Epithelial cell of proximal tubule (primary cell): ENCODE measurements at places on chromosomes 2 and 18. TPM values are rescaled to one million over a fixed set of nuclear protein-coding genes. Genes with fewer than 3 reads are reported as not detected.

NT5C1B gene
- not detected in 2 replicates for total RNA-seq

LYG1 gene
- total RNA-seq, result 0.12 and 0.22 TPM in 2 replicates

TSPYL6 gene
- total RNA-seq, result not detected in 2 replicates

IL36G gene
- not detected in 2 replicates for total RNA-seq

EGR4 gene
- total RNA-seq, result 0.07 TPM in 1 of 2 replicates, not detected in the other

NT5DC4 gene
- not detected in 2 replicates for total RNA-seq

RAX gene
- not detected in 2 replicates for total RNA-seq

IL1RL2 gene
- 1.0 and 2.6 TPM in 2 replicates for total RNA-seq

POTEE gene
- total RNA-seq, result not detected in 2 replicates

DNA sequence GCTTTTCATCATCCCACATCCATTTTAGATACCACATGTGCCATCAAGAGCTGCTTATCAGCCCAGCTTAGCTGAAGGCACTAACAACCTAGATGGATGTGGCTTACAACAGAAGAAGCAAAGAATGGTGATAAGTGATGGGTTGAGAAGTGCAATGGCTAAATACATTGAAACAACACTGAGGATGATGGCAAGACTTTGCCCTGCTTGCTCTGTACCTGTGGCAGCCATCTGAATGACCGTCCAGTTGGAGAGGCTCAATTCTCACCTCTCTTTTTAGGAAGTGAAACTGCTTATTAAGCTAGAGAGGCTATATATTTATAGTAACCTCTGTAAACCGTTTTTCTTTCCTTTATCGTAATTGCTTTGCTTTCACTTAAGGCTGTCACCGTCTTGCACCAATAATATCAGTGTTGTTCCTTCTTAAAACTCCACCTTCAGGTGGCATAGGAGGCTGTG is 5.7 kb downstream of the GPATCH11 start:
- no peak for DNase-seq

DNA sequence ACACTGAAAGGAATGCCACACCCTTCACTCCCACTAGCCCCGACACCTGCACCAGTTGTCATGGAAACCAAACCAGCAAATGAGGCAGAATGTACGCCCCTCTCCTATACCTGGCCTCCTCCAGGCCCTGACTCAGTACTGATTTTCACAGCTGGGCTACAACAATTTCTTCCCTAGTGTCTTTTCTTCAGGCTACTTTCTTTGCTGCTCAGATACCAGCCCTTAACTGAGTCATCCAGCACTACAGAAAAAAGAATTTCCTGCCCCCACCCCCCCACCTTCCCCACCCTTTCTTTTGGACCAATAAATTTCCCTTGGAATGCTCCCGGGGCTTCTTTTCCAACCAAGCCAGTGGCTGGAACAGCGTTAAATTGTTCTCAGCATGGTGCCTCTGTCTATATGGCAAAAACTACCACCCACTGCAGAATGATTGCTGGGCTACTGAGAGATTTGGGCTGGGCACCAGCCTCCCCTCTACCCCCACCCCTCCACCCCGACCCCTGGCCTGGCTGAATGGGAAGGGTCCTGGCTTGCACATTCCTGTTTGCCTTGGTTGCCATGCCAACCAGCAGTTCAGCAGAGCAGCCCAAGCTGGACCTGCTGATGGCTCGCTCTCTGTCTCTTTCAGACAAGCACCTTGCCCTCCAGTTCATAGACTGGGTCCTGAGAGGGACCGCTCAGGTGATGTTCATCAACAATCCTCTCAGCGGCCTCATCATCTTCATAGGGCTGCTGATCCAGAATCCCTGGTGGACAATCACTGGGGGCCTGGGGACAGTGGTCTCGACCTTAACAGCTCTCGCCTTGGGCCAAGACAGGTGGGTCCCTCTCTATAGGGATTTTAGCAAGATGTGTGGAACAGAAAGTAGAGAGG is 11.3 kb downstream of the SLC14A2 start:
- DNase-seq, result no peak

DNA sequence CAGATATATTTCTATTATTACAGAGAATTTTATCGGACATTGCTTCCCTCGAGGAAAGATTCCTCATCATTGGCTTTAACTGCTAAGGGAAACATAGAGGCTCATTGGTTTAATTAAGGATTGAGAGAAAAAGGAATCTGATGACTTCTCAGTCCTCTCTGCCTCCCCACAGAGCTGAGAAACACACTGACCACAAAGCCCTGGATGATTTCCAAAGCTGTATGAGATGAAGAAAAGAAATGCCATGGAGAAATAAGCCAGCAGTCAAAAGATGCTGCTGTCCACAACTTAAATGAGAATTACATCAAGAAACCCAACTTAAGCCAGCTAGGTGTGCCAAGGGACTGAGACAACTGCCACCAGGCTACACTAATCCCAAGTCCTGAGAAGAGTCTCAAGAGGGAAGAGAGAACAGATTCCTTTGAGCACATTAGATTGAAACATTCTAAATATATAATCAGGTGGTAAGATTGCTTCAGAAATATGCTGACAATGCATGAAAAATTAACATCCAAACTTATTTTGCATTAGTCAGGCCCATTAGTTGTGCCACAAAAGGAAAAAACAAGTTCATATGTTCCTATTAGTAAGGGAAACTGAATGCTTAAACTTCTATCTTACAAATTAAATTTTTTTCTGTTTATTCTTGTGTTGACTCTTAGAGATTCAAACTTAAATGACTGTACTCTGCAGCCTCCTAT is 308.1 kb upstream of the CYRIA start:
- no peak for DNase-seq

- no peak for DNase-seq
These were observed 19.9 kb downstream of the SIGLEC15 start for GRCh38 chr18:45845410-45845809.

GRCh38 chr2:178666458-178666857 is 140.8 kb downstream of the TTN start:
- no peak for DNase-seq

- DNase-seq, result no peak
These were observed 366.4 kb upstream of the CDH20 start for GRCh38 chr18:60966876-60967275.

- DNase-seq, result no peak
These were observed 50.9 kb upstream of the PSMD14 start for GRCh38 chr2:161257123-161257952.

DNA sequence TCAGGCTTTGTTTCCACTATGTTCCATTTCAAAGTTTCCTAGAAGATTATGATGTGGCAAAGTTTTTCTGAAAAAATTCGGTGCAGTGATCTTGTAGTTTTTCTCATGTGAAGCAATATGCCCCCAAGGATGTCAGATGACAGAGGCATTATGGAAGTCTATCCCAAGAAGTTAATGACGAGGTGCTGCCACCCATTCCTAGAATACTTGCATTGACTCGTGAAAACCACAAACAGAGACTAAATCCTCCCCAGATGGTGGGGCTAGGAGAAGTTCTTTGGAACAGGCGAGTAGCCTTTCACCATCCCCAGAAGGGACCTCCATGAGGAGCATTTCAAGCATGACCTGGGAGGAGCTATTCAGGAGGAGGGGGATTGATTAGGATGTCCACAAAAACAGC is 40.2 kb upstream of the COPS8 start:
- DNase-seq, result no peak

DNA sequence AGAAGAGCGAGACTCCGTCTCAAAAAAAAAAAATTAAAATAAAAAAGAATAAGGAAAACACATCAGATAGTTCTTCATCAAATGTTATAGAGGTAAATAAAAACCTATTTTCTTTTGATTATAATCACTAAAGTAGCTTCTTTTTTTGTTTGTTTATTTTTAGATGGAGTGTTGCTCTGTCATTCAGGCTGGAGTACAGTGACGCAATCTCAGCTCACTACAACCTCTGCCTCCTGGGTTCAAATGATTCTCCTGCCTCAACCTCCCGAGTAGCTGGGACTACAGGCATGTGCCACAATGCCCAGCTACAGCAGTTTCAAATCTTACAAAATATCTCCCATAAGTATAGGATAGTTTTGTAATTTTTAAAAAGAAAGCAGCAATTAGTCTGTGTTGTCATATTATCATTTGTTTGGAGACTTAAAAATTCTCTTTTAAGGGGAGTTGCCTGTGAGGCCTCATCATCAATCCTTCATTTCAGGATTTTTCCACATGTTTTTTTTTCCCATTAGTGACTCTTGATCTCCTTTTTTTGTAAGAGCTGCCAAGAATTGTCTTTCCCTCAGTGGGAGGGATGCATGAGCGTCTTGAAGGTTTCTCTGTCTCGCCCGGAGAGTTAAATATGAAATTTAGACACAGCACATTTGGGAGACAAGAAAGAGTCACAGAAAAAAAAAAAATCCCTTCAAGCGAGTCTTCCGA is 275.9 kb downstream of the CDCA7 start:
- DNase-seq, result no peak

GRCh38 chr2:199710551-199710950 is 140.4 kb downstream of the FTCDNL1 start:
- no peak for DNase-seq

GRCh38 chr2:174166261-174166660 is 82.1 kb downstream of the OLA1 start:
- no peak for DNase-seq

- DNase-seq, result no peak
These were observed 69.0 kb downstream of the DDX1 start for GRCh38 chr2:15660491-15661294.

- DNase-seq, result no peak
These were observed 59.2 kb downstream of the KCTD1 start for GRCh38 chr18:26489191-26489590.

- peak; percentile 52 for DNase-seq
These were observed 47.7 kb downstream of the PRKCE start for GRCh38 chr2:45699032-45699658.

GRCh38 chr18:78562531-78562961 is 417.1 kb upstream of the SALL3 start:
- DNase-seq, result no peak

GRCh38 chr2:168852481-168852880 is 37.7 kb downstream of the SPC25 start:
- DNase-seq, result no peak

DNA sequence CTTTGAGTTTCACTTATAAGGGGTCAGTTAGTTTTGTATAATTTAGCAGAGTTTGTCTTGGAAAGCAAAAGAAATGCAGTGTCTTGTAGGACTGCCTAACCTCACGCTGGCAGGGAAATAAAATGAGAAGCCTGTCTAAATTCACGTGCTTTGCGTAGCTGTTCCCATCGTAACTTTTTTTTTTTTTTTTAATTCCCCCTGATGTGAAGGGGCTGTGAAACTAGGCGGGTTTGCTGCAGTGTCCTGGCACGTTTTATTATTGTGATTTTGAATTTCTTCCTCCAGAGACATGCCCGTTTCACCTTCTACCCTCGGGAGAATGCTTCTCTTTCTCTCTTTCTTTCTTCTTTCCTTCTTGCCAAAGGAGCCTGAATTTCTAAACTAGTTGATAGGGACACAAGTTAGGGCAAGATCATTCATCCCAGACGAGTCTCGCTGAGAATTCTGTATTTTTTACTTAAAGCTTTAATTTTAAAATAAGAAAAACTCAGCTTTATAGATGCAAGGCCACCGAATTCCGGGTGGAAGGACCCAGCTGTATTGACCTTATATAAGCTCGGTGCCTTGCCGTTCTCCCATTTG is 2.3 kb downstream of the MEIS1 start:
- no peak for DNase-seq

DNA sequence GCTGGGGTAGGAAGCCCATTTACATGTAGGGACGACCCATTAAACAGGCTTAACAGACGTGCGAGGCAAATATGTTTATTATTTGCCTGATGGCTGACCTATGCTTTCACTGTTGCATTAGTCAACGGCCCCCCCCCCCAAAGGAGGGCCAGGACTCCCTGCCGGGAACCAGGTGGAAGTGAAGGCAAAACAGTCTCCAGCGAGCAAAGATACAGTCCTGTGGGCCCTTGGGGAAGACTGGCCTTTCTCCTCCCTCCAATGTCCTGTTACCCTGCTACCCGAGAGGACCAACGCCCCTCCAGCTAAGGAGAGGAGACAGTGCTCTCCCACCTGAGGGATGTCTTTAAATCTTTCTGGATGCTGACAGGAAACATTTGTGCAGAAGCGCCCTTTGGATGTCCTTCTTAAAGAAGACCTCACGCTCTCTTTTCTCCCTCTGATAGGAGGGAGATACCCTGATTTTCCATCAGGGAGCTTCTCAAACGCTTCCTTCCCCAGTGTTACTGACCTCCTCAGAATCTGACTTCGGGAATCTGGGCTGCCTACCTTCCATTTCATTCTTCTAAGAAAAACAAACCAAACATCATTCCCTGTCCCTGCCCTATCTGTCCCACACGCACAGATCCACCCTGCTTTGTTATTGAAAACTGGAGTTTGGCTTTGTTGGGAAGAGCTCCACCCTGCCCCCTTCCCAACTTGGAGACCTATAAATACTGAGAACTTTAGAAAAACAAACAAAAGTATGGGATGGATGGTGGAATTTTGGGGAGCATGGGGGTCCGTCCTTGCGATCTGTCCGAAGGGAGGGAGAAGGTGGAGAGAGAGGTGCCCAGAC is 135.9 kb upstream of the SIX3 start:
- no peak for DNase-seq
